ENCODE measurements at places on chromosomes 11 and 22. TPM values are rescaled to one million over a fixed set of nuclear protein-coding genes. Genes with fewer than 3 reads are reported as not detected.
A peak's percentile ranks its signal among the peaks of the same experiment; 100 is the strongest.

The BEST1 gene
- total RNA-seq: 0.61 TPM

The TNNI2 gene
- not detected for total RNA-seq

The KLHL22 gene
- 16.3 TPM for total RNA-seq

The KCNE3 gene
- not detected for total RNA-seq

DNA sequence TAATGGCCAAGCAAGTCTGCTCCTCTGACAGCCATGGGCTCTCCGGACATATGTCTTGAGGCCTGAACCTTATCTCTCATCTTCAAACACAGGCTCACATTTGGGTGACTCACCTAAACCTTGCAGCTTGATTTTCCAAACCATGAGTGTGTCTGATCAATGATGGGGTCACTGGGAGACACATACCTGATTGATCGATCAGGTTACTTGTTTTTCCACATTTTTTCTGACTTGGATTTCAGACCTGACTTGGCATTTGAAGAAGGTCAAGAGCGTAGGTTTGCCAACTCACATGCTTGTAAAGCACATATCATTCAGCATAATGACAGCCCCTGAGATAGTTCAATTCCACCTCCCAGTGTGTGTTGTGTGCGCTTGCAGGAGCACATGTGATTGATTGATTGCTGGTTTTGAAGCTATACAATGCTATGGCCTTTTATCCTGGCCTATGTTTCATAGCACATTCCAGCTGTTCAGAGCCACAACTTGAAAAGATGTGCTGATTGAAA is 116.7 kb upstream of the KIRREL3 start:
- no peak for DNase-seq
- H3K27me3 ChIP-seq: peaks cover 2% of the 10 kb centered on the region
- no peak overlapping the region for H3K4me3 ChIP-seq

DNA sequence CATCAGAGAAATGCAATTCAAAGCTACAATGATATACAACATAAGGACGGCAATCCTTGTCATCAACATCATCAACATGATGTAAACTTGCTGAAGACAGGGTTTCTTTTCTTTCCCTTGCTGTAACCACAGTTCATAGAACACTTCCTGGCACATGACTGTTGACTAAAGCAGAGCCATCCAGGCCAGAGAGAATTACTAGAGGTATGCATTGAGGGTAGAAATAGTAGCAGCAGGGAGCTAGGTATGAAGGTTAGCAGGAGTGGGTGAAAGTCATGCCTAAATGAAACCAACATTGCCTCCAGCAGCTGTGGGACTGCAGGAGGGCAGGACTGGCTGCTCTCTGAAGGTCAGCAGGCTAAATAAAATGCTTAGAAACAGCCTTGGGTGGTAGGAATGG is 103.7 kb downstream of the LRRC32 start:
- H3K36me3 ChIP-seq: no peaks in the 10 kb centered on the region
- peaks cover 7% of the 10 kb centered on the region for H3K4me1 ChIP-seq
- peaks cover 36% of the 10 kb centered on the region for H3K27me3 ChIP-seq
- no peak overlapping the region for H3K27ac ChIP-seq
- H3K4me3 ChIP-seq: no peak overlapping the region
- no peak for DNase-seq

GRCh38 chr22:36894266-36894665 is 19.2 kb upstream of the CSF2RB start:
- no peaks in the 10 kb centered on the region for H3K4me1 ChIP-seq
- H3K27ac ChIP-seq: no peak overlapping the region
- peaks cover 5% of the 10 kb centered on the region for H3K27me3 ChIP-seq
- H3K4me3 ChIP-seq: no peak overlapping the region

DNA sequence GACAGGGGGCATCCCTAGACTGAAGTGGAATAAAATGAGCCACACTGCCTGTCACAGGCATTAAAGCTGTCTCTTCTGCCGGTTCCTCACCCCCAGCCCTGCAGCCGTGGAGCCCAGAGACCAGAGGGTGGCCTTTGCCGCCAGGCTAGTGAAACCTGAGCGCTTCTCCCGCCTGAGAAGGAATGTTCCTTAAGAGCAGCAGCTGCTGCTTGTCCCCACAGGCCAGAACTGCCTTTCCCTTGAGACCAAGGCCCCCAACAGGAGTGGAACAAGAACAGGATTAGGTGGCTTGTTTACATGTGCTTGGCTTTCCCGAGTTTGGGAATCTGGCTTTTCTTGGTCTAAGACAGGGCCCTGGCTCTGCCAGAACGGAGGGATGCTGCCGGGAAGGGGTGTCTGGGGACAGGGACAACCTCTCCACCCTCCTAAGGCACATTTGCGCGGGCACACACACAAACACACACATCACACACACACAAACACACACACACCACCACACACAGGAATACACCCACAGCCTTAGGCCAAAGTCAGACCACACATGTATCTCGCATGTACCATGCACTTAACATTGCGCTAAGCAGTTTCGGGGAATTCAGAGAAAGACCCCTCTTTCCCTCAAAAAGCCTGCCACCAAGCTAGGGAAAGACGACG is 91.8 kb downstream of the FEZ1 start:
- DNase-seq: no peak
- H3K27me3 ChIP-seq: peaks cover 46% of the 10 kb centered on the region
- H3K27ac ChIP-seq: no peak overlapping the region
- no peaks in the 10 kb centered on the region for H3K36me3 ChIP-seq
- peaks cover 4% of the 10 kb centered on the region for H3K4me1 ChIP-seq
- H3K4me3 ChIP-seq: no peak overlapping the region

DNA sequence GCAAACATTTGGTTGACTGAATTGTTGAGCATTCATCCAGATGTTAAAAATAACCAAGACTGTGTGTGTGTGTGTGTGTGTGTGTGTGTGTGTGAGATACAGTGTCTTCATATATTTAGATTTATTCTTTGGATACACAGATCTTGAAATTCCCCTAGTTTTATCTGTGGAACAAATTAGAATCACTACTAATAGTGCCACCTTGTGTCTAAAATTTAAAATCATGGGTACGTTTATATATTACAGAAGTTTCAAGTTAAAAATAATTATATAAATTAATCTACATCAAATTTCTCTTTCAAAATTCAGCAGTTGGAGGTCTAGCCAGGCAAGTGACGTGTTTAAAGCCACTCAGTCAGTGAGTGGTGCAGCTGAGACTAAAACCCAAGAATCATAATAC is 1566.2 kb upstream of the TENM4 start:
- DNase-seq: no peak
- H3K4me1 ChIP-seq: no peaks in the 10 kb centered on the region
- no peak overlapping the region for H3K27ac ChIP-seq

- H3K36me3 ChIP-seq: no peaks in the 10 kb centered on the region
- H3K27ac ChIP-seq: no peak overlapping the region
- no peak for DNase-seq
- H3K4me1 ChIP-seq: peaks cover 5% of the 10 kb centered on the region
Observed at GRCh38 chr11:120950880-120951279, 73.0 kb upstream of the TBCEL start.

GRCh38 chr11:7609521-7609920 is 63.8 kb downstream of the CYB5R2 start:
- no peaks in the 10 kb centered on the region for H3K36me3 ChIP-seq
- H3K4me1 ChIP-seq: no peaks in the 10 kb centered on the region
- no peak for DNase-seq
- H3K27me3 ChIP-seq: no peaks in the 10 kb centered on the region
- H3K27ac ChIP-seq: no peak overlapping the region
- no peak overlapping the region for H3K4me3 ChIP-seq

DNA sequence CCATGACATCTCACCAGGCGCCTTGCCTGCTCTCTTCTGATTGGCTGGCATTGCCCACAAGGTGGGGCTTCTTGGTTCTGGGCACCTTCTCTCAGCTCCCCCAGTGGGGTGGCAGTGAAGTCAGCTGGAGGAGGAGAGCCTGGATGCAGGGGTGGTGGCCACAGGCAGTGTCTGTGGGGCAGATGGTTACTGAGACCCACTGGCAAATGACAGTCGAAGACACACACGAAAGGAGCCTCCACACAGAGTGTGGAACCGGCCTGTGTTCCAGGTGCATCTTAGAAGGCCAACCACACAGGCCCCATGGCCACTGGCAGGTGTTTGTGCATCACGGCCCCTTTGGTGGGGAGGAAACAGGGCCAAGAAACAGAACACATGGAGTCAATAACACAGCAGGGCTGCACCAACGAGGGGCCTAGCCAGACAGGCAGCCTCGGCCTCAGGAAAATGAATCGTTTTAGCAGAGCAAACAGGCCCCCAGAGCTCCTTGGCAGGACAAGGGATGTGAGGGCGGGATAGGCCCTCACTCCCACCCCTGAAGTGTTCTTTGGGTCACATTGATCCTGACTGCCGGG is 683.4 kb downstream of the TBC1D22A start:
- H3K27ac ChIP-seq: no peak overlapping the region
- peaks cover 6% of the 10 kb centered on the region for H3K27me3 ChIP-seq
- H3K36me3 ChIP-seq: no peaks in the 10 kb centered on the region
- no peak for DNase-seq
- H3K4me1 ChIP-seq: no peaks in the 10 kb centered on the region

- peak overlapping the region; percentile 72 for H3K4me3 ChIP-seq
- peaks cover 54% of the 10 kb centered on the region for H3K4me1 ChIP-seq
- no peaks in the 10 kb centered on the region for H3K27me3 ChIP-seq
- DNase-seq: peak; percentile 87
Observed at GRCh38 chr11:104705490-104706190, 192.6 kb downstream of the CASP12 start.

DNA sequence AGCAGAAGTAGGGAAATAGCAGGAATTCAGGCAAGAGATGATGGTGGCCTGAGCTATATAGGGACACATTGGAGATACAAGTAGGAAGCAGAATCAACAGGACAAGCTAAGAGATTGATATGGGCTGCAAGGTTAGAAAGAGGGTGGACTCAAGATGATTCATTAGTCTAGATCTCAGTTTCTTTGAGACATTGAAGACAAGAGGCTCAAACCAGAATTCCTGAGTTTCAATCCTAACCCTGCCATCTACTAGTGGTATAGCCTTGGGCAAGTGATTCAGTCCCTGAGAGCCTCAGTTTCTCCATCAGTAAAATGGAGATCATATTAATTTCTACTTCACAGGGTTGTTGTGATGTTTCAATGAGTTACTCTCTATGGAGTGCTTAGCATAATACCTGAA is 53.1 kb upstream of the NAV2 start:
- H3K36me3 ChIP-seq: no peaks in the 10 kb centered on the region
- H3K4me1 ChIP-seq: peaks cover 4% of the 10 kb centered on the region
- DNase-seq: no peak
- no peak overlapping the region for H3K4me3 ChIP-seq
- H3K27ac ChIP-seq: no peak overlapping the region
- H3K27me3 ChIP-seq: no peaks in the 10 kb centered on the region

DNA sequence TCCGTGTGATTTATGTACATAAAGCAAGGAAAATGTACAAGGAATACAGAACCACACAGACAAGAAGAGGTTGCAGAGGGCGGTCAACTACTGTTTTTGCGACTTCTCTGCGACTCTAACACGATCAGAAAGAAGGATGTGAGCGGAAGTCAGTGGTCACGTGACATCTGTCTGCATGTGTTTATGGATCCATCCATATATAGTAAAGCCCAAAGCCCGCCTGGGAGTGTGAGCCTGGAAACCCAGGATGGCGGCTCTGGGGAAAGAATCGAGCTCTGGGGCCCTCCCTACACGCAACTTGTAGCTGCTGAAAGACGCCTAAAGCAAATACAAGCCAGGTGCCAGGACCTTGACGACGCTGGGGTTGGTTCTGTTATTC is 8.8 kb downstream of the OSBPL5 start:
- no peaks in the 10 kb centered on the region for H3K27me3 ChIP-seq
- no peak for DNase-seq
- no peaks in the 10 kb centered on the region for H3K36me3 ChIP-seq
- no peak overlapping the region for H3K4me3 ChIP-seq

GRCh38 chr11:132343445-132344175 is 973.2 kb downstream of the NTM start:
- H3K4me1 ChIP-seq: peaks cover 2% of the 10 kb centered on the region
- H3K27ac ChIP-seq: no peak overlapping the region
- H3K27me3 ChIP-seq: peaks cover 1% of the 10 kb centered on the region
- H3K4me3 ChIP-seq: no peak overlapping the region
- no peaks in the 10 kb centered on the region for H3K36me3 ChIP-seq

DNA sequence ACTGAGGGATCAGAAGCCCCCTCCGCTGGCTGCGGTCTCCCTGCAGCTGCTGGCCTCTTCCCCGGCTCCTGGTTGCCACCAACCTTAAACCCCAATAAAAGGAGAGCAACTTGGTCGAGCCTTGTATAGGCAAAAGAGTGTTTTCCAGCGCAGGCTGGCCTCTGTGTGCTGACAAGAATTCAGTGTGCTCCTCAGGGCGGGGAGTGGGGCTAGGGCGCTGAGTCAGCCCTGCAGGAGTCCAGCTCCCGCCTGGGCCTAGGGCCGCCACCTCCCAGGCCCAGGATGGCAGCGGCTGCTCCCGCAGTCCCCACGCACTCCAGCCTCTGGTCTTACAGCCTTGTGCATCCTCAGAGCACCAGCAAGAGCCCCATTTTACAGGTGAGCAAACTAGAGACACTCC is at the start of gene SHISAL1:
Gene SHISAL1 (minus strand): TSS at position 186 of the 400 bp plus-strand sequence. CDS start 12,006 bp downstream, outside the sequence.
- H3K4me3 ChIP-seq: no peak within 1 kb of the TSS
- no peaks in the 10 kb centered on the region for H3K36me3 ChIP-seq
- H3K4me1 ChIP-seq: peaks cover 11% of the 10 kb centered on the region
- H3K27me3 ChIP-seq: no peaks in the 10 kb centered on the region
- no peak for DNase-seq

- peaks cover 10% of the 10 kb centered on the region for H3K4me1 ChIP-seq
- peaks cover 3% of the 10 kb centered on the region for H3K27me3 ChIP-seq
Observed at GRCh38 chr22:36022162-36022561, 6.5 kb downstream of the RBFOX2 start.

DNA sequence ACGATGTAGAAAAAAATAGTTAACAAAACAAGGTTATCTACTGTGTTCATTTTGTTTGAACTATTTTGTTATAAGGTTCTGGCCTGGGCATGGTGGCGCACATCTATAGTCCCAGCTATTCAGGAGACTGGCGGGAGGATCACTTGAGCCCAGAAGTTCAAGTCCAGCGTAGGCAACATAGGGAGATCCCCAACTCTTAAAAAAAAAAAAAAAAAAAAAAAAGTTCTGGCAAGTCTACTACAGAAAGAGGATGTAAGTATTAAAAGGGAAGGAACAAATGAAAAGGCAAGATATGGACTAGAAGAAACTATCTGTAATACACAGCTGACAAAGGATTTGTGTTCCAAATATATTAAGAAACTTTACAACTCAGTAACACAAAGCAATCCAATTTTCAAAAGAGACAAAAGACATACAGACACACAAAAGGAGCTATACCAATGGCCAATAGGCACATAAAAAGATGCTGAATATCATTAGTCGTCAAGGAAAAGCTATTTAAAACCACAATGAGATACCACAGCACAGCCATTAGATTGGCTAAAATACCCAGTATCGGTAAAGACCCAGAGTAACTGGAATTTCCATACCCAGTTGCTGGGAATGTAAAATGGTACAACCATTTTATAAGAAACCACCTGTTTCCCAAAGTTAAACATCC is 27.4 kb downstream of the RRAS2 start:
- H3K4me3 ChIP-seq: no peak overlapping the region
- no peak overlapping the region for H3K27ac ChIP-seq
- H3K4me1 ChIP-seq: peaks cover 51% of the 10 kb centered on the region

GRCh38 chr11:133064152-133064877 is 468.0 kb downstream of the OPCML start:
- H3K27me3 ChIP-seq: peaks cover 28% of the 10 kb centered on the region
- peaks cover 7% of the 10 kb centered on the region for H3K4me1 ChIP-seq
- H3K27ac ChIP-seq: no peak overlapping the region
- peak; percentile 26 for DNase-seq
- no peak overlapping the region for H3K4me3 ChIP-seq
